NCI-H2081 treated with DMSO at 0.1 percent for 48 hours (cell line): ENCODE measurements at places on chromosomes 2 and 18.

DNA sequence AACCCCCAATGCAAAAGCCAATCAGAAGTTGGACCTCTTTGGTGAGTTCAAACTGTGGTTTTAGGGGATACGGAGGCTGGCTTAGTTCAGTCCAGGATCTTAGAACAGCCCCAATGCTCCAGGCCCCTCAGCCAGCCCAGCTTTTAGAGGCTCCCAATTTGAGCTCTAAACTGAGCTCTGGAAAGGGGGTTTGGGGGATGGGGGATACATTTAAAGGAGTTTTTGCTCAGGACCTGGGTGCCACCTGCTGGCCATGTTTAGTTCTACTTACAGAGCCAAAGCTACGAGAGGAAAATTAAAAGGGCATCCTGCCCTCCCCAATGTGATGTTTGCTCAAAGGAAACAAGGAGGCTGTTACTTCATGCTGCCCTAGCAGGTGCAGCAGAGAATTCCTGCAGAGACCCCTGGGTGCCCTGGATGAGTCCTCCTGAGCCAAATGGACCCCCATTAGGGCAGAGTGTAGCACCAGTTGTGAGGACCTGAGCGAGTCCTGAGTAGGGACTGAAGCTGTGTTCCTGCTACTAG lies 15.9 kb upstream of the TMEM214 start:
- peak; percentile 19 for DNase-seq

DNA sequence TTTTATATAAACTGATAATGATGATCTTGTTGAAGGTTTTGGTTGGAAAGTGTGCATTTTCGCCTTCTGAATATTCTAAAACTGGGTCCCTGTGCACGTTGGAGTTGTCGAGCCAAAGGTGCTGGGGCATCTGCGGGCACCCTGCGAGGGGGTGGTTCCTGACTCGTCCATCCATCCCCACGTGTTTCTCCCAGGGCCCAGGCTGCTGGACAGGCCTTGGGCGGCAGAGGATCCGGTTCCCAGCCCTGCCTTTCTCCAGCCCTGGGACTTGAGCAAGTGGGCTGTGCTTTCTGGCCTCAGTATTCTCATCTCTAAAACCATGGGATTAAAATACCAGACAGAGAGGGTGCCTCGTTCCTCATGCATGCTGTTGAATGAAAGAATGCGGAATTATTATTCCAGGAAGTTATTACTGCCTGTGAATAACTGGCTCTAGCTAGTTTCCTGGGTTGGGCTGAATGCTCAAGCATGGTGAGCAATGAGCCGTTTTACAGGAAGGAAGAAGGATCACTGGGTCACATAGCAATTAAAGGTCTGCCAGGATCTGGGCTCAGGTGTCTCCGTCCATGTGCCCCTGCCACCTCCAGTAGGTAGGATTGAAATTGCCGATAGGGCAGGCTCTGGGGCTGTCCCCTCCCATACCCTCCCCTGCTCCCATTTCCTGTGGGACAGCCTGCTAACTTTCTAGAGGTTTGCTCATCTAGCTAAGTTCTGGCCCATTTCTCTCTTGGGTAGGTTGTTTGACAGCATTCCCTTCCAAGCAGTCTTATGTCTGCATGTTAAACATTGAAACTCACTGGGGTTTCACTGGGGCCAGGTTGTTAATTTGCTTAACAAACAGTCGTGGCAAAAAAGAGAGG lies 77.2 kb upstream of the HS6ST1 start:
- no peak for DNase-seq

DNA sequence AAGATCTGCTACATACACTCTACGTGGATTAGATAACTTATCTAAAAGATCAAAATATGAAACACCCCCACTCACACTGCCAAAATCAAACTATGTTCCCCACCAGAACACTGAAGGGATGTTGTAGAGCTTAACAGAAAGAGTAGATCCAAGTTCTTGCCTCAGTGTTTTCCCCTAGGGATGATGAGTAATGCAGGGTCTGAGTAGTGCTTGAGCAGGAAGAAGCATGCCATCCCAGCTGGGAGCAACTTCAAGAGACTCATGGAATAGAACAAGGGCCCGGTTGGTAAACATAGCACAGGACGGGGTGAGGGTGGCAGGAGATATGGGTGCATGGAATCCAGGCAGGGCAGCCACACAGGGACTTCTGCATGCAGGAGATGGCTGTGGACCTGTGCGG lies 74.3 kb downstream of the SNTG2 start:
- DNase-seq = no peak

- peak; percentile 80 for DNase-seq
Measured at GRCh38 chr2:50143822-50144575, 887.9 kb downstream of the NRXN1 start.

GRCh38 chr2:79713131-79713785 lies 200.4 kb downstream of the CTNNA2 start:
- no peak for DNase-seq

DNA sequence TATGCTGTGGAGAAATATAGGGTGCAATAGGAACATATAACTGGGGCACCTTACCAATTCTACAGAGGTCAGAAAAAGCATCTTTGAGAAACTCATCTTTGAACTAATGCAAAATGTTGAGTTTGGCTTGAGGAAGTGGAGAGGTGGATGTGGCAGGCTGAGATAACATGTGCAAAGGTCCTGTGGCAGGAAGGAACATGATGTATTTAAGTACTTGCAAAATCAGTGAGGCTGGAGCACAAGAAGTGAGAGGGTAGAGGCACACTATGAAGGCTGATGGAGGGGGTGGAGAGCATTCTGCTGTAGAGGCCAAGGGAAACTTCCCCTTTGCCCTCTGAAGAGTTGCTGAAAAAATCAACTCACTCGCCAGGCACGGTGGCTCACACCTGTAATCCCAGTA lies 14.7 kb upstream of the RAB1A start:
- DNase-seq = no peak

- no peak for DNase-seq
Measured at GRCh38 chr2:191105082-191105481, 45.7 kb downstream of the STAT4 start.

- no peak for DNase-seq
Measured at GRCh38 chr2:85753525-85754312, at the start of gene ATOH8. TSS of gene ATOH8 (plus strand) at chr2:85753991. CDS start at chr2:85754190, 199 bp downstream.

- no peak for DNase-seq
Measured at GRCh38 chr2:129502781-129503180, 476.7 kb upstream of the RAB6C start.
